Globus pallidus (tissue), 1 donor: ENCODE measurements at places on chromosomes 6 and 20.

- DNase-seq = no peak
Measured at GRCh38 chr20:50304501-50304856, 113.8 kb downstream of the CEBPB start.

DNA sequence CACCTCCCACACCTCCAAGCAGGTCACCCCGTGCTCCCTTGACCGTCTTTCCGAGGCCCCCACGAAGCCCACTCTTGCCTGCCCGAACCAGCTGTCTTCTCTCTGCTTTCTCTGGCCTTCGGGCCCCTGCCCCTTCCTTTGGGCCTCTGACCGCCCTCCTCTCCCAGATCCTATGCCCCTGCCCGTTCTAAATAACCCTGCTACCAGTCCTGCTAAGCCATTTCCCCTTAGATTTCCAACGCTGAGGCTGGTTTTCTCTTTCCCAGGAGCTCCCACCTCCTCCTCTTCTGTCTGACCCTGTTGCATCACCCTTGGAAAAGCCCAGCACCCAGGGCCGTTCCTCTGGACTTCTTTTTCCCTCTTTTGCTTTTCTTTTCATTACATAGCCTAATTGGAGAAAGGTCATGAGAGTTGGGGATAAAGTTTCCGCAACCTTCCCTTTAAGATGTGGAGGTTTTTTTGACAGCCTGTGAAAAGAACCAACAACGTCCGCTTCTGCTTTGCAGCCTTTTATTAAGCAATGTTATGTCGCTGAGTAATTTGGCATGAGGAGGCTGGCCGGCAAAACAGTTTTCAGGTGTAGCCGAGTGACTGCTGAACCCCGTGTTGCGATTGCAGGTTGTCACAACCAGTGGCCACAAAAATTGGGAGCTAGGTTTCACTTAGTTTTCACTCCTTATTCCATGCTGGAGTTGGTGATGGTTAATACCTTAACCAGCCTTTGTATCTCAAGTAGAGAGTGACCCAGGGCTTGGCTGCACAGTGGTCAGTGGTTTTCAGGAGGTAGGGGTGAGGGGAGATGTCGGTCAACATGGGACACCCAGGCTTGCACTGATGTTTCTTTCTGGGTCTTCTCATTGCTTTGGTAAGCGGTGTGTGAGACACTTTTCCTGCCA, 970 bp downstream of the BLTP3A start:
- peak; percentile 13 for DNase-seq

- no peak for DNase-seq
Measured at GRCh38 chr6:139762587-139763031, 388.2 kb upstream of the CITED2 start.

GRCh38 chr6:22326500-22326899, 29.7 kb upstream of the PRL start:
- no peak for DNase-seq

DNA sequence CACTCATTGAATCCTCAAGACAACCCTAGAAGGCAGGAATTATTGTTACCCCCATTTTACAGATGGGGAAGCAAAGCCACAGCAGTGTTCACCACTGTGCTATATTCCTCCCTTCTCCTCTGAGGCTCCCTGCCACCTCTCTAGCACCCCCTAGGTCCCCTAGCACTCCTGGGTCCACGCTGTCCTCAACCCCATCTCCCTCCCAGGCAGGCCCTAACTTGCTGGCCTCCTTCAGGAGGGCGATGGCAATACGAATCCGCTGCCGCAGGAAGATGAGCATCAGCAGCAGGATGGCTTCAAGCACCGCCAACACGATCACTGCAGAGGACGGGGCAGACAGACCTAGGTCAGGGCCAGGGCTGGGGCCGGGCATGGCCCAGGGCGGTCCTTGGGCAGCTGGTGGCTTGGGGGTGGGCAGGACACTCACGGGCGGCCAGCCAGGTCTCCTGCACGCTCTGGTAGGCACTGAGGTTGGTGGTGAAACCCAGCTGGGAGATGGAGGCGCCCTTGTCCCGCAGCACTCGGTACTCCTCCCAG, 7.8 kb upstream of the NEU1 start:
- DNase-seq = no peak

DNA sequence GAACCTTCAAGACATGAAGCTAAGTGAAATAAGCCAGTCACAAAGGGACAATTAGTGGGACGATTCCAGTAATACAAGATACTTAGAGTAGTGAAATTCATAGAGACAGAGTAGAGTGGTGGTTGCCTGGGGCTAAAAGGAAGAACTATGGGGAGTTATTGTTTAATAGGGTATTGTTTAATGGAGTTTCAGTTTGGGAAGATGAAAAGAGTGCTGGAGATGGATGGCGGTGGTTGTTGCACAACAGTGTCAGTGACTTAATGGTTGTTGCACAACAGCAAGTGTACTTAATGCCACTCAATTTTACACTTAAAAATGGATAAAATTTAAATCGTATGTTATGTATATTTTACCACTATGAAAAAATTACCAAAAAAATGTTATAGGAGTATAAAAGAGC, 209.7 kb upstream of the TENT5A start:
- DNase-seq = no peak

DNA sequence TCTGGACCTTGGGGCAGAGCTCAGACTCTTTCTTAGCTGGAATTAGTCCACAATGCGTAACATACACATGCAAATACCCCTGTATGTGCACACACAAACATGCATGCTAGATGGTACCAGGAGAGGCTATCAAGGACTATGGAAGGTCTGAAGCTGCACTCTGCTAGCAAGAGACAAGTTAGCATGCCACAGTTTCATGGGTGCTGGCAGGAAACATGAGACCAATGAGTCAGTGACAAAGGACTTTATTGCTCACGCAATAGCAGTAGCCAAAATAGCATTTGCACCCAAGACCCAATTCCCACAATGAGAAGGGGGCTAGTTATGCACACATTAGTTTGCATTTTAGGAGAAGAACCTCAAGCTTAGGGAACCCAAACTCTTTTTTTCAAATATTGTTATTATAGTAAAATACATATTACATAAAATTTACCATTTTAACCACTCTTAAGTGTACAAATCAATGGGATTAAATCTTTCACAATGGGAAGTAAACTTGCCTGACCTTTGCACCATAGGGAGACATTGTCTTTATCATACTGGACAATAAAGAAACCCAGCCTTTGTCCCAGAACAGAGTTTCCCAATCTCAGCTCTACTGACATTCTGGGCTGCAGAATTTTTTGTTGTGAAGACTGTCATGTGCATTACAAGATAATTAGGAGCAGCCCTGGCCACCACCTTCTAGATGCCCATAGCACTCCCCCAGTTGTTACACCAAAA, 69.1 kb downstream of the NRSN1 start:
- DNase-seq = no peak

- peak; percentile 39 for DNase-seq
Measured at GRCh38 chr6:109791301-109791700, 100.2 kb downstream of the FIG4 start.

DNA sequence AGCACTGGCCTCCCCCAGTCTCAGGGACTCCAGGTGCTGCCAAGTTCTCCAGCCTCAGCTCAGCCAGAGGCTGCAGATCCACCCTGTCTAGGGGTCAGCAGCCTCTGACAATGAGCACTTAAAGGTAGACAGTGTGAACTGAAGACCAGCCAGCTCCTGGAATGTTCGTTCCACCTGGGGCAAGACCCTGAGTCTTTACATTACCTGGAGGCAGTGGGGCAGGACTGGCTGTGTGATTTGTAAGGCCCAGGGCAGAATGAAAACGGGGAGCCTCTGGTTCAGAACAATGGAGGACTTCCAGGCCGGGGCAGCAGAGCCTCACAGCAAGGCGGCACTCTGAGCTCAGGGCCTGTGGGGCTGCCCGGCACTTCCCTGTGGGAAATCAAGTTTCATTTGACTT, 65.0 kb downstream of the CTCFL start:
- no peak for DNase-seq

GRCh38 chr6:158431036-158431435, 118.8 kb downstream of the TULP4 start:
- DNase-seq = no peak

- DNase-seq = no peak
Measured at GRCh38 chr6:143328876-143329275, 121.6 kb downstream of the ADAT2 start.

DNA sequence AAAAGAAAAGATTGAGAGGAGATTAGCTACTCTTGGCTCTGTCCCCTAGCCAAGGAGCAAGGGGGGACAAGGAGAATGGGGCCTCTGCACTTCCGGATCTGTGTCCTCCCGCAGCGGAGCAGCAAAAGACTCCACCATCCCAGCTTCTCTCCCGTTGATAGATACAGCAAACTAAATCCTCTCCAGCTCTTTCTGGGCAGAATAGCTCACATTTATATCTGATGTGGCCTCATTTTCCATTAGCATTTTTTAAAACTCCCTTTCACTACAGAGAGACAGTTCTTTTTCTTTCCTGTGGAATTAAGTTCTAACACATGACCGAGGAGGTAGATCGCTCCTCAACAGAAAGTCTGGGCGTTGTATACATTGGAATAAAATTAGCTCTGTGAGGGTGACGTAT, 260.9 kb upstream of the SOX4 start:
- no peak for DNase-seq

GRCh38 chr6:19309661-19310060, 527.5 kb upstream of the ID4 start:
- DNase-seq = no peak

- DNase-seq = peak; percentile 21
Measured at GRCh38 chr6:26594730-26595632, 1.8 kb upstream of the ABT1 start.

DNA sequence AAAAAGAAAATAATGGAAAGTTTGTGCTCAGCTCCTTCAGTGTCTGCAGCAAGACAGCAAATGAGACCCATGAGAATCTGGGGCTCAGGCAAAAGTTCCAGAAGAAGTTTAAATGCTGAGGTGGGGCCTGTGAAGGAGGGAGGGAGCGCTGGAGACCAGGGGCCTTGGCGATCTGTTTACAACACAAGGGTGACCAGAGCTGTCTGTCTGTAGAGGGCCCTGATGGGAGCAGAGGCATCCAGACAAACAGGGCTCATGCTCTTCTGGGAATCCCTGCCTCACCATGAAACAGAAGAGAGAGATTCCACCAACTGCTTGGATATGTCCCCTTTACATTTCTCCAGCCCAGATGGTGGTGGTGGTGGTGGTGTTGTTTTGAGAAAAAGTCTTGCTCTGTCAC, 79.3 kb upstream of the SHLD1 start:
- DNase-seq = no peak

DNA sequence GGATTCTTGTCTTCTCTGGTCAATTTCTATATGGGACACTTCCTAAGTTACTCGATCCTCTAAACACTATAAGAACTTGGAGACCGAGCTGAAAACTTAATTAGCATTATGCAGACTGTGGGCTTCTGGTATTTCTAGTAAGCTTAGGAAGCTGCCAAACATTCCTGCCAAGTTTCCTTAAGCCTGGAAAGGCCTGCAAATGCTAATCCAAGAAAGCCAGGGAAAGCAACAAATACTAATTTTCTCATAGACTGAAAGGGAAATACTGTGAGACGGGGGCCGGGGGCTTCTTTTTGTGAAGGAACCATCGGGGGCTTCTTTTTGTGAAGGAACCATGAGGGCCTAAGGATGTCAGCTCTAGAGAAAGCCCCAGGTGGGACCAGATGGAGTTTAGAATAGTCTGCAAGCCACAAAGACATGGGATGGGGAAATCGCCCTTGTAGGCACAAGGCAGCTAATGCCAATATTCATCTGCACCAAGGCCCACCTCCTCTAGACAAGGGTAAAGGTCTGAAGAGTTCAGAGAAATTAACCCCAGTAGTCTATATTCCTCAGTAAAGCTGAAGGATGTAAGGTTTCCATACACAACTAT, 332.4 kb upstream of the PRDM1 start:
- DNase-seq = peak; percentile 15

DNA sequence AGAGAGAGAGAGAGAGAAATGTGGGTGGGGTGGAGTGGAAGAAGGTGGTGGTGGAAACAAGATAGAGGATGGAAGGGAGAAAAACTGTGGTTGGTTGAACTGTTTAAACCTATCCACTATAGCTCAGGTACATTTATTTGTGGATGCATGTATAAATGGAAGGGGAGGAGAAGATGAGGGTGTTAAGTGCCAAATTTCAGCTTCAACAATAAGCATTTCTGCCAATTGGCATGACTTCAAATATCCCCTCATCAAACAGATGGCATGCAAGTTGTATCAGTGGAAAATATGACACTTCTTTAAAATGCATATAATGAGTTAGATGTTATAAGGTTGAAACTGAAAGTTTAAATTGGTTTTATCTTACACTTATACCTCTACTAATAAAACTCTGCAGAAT, 216.1 kb downstream of the LMBRD1 start:
- no peak for DNase-seq

DNA sequence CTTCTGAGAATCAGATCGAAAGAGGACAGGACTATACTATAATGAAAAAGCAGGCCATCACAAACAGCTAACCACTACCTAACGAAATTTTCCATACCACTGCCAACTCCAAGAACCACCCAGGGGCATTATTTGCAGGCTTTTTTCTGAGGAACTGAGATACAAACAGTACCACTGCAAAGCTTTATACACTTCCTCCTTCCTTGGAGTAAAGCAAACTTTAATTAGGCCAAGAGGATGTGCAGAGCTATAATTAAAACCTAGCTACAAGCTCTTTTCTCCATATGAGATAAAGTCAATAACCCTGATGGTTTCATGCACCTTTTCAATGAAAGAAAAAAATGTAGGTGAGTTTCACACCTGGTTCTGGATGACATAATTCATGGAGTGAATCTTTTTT, 68.5 kb downstream of the ELOVL5 start:
- no peak for DNase-seq

DNA sequence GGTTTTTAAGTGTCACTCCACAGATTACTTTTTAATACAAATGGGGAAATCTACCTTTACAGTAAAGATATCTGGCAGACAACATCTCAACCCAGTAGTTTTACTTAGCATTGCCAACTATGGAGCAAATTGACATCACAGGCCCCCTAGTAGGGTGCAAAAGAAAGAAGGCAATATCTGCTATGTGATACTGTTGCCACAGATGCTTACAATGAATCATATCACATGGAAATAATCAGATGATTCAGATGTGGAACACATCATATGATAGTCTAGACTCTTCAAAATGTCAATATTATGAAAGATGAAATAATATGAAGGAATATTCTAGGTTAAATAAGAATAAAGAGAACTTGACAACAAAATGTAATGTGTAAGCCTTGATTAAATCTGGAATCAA, 322.5 kb downstream of the BMP2 start:
- DNase-seq = no peak
